Neural progenitor cell (in vitro differentiated cells): ENCODE measurements at places on chromosomes 6 and 20. TPM values are rescaled to one million over a fixed set of nuclear protein-coding genes. Genes with fewer than 3 reads are reported as not detected.

DNA sequence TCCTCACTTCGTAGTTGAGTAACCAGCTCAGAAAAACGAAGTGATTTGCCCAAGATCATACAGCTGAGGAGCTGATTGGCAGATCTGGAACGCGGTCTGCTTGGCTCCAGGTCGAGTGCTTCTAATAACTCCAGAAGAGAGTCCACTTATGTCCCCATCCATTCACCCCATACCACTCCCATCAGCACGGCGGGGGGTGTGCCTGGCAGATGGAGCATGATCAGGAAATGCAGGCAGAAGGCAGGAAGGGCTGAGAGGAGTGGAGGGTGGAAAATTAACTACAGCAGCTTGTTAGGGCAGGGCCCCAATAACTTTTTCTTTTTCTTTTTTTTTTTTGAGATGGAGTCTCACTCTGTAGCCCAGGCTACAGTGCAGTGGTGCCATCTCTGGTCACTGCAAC, 15.0 kb downstream of the FITM2 start:
- no peaks in the 10 kb centered on the region for H3K36me3 ChIP-seq
- H3K27ac ChIP-seq = no peak overlapping the region
- DNase-seq = no peak
- no peaks in the 10 kb centered on the region for H3K4me1 ChIP-seq

DNA sequence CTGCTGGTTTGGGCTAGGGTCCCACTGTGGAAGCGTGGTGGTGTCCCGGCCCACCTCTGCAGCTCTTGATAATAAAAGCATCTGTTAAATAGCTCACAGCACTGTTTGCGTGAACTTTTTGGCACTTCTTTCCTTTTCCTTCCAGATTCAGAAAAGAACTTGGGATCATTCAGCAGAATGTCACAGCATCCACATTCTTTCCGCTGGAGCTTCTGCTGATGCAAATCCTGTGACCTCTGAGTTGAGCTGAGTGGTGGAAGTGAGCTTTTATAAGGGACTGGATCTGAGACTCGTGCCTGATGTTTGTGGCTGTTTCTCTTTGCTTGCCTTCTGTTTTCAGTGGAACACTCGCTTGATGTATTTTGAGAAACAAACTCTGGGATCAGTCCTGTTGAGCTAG, 3.9 kb downstream of the OSBPL2 start:
- H3K36me3 ChIP-seq = no peaks in the 10 kb centered on the region
- peaks cover 12% of the 10 kb centered on the region for H3K4me1 ChIP-seq

GRCh38 chr6:9830808-9831207, 584.1 kb downstream of the TFAP2A start:
- H3K27me3 ChIP-seq = no peaks in the 10 kb centered on the region
- H3K4me1 ChIP-seq = peaks cover 8% of the 10 kb centered on the region
- no peak overlapping the region for H3K27ac ChIP-seq
- no peak overlapping the region for H3K4me3 ChIP-seq
- H3K36me3 ChIP-seq = no peaks in the 10 kb centered on the region
- DNase-seq = no peak

Gene PGC
- total RNA-seq = not detected in 2 replicates

DNA sequence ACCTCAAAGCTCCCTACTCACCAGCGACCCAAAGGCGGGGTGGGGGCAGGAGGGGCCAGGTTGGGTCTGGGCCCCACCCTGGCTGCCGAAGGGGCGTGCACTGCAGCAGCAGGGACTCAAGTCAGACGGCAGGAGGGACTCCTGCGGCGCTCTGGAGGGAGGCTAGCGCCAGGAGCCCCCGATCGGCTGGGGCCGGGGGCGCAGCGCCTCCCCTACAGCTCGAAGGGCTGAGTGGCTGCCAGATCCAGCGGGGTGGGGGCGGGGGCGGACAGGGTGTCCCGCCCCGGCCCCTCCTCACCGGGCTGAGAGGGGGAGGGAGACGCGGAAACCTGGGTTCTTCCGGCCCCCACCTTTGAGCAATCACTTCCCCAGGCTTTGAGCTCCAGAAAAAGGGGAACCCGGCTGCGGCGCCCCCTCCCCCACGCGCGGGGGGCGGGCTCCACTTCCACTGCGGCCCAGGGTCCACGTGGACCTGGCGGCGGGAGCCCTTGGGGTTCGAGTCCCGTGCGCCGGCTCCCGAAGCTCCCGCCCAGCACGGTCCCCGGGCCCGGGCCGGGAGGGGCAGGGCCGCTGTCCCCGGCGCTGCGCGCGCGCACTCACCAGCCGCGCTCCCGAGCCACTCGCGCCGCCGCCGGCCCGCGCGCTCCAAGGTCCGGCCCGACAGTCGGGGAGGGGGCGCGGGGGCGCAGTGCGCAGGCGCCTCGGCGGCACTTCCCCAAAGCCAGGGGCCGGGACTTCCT, at the start of gene RGS19:
TSS of gene RGS19 (minus strand) at position 246 of the 740 bp plus-strand sequence. CDS start 2,632 bp downstream, outside the sequence.
- H3K36me3 ChIP-seq = no peaks in the 10 kb centered on the region
- peak; percentile 92 for DNase-seq
- no peak within 1 kb of the TSS for H3K27ac ChIP-seq
- peaks cover 53% of the 10 kb centered on the region for H3K27me3 ChIP-seq
- peak within 1 kb of the TSS; percentile 77 for H3K4me3 ChIP-seq
- peaks cover 22% of the 10 kb centered on the region for H3K4me1 ChIP-seq

DNA sequence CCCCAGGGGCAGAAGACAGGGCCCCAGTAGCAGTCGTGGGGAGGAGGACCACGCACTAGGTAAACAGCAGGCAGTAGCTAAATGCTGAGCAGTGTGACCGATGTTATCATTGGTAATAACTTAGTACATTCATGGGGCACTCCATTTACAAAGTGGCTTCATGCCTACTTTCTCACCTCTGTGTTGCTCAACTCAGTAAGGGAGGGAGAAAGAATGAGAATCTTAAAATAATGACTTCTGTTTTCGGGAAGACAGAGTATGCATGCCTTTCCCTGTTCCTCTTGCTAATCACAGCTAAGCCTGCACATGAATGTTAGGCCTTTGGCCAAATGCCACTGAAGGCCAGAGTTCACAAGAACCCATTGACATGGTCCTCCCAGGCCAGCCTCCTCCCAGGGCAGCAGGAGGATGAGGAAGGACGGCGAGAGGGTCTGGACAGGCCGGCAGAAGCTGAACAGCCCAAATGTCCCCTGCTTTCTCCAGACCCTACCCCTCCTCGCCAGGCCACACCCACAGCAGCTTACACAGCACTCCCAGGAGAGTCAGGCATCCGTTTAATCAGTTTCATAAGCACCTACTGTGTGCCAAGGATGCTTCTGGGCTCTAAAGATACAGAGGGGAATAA, 183.4 kb downstream of the ANKRD60 start:
- no peak overlapping the region for H3K27ac ChIP-seq
- H3K4me1 ChIP-seq = peaks cover 17% of the 10 kb centered on the region
- no peak for DNase-seq
- H3K4me3 ChIP-seq = no peak overlapping the region
- H3K36me3 ChIP-seq = no peaks in the 10 kb centered on the region
- no peaks in the 10 kb centered on the region for H3K27me3 ChIP-seq
